T-helper 17 cell (primary cell): ENCODE measurements at places on chromosomes 7 and 10. TPM values are rescaled to one million over a fixed set of nuclear protein-coding genes. Genes with fewer than 3 reads are reported as not detected.

- no peak for DNase-seq
Observed at GRCh38 chr10:114070710-114071109, 27.0 kb downstream of the ADRB1 start.

GRCh38 chr10:23099816-23100215, 4.4 kb downstream of the MSRB2 start:
- no peak for DNase-seq

DNA sequence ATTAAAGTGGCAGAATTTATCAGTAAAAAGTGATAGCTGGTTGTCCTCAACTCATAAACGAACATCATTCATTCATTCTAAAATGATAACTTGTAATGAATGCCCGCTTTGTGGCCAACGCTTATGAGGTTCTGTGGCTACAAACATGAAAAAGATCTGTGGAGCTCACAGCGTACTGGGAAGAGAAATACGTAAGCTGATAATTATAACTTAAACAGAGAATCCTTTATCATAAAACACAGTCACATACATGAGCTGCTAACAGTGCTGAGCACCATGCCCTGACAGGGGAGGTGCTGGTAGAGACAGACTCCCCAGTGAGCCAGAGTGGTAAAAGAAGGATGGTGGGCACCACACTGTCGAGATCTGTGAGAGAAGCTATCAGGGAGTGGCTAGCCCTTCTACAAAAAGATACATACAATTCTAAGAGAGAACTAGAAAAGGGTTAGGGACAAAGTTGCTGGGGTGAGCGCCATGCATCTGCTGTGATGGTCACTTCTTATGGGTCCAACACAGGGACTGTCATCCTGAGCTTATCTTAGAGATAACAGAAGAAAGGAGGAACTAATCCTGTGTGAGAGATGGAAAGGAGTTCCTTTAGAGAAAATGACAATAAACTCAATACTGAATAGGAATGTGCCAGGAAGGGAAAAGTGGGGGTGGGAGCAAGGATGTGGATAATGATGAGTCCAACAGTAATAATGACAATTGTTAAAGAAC, 106.7 kb downstream of the USP6NL start:
- no peak for DNase-seq

- no peak for DNase-seq
Observed at GRCh38 chr10:102752934-102753664, 9.4 kb downstream of the WBP1L start.

DNA sequence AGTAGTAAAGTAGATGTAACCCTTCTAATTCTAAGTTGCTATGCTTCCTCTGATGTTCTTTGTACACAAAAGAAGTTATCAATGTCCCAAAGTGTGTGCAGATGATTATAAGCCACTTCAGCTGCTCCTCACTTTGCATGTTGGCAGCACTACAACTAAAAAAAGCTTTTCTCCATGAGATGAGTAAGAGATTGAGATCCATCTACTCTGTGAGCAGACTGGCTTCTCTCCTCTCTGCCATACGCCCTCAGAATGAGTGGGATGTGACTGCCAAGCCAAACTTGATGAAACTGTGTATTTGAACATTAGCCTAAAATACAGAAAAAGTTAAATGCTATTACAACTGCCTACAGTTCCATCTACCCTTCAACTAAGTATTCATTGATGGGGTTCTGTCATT, 102.9 kb upstream of the ETV1 start:
- DNase-seq = no peak

GRCh38 chr7:21113609-21114415, 314.1 kb upstream of the SP4 start:
- DNase-seq = no peak

DNA sequence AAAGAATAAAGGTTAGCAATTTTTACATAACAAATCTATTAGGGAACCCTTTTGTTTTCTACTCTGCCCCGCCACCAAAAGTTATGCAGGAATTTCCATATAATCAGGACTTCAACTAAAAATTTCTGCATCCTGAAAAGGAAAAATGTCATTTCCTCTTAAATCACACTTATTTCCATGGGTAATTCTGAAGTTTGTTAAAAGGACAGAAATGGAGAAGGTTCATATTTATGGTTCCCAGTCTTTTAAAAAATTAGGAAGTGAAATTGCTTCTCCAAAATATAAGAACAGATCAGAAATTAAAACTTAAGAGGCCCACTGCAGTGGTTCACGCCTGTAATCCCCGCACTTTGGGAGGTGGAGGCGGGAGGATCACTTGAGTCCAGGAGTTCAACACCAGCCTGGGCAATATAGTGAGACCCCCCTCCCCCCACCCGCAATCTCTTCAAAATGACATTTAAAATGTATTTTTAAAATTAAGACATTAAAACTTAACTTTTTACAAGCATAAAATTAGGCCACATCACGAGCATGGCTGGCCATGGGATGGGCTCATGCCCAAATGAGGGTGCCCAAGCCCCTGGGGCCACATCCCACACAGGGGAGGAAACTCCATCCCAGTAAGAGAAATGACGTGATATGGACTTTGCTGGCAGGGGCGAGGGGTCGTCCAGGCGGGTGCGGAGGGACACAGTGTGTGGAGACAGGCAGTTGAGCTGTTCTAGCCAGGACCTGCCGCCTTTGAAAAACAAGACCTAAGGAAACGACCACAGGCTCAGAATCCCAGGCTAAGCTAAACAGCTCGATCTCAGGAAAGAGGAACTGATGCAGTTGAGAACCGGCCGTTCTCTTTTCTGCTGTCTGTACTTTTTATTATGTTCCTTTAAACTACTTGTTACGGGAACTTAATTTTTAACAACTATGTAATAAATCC, 51.3 kb upstream of the NFE2L3 start:
- no peak for DNase-seq

- no peak for DNase-seq
Observed at GRCh38 chr7:110358028-110358427, 732.9 kb upstream of the LRRN3 start.

- no peak for DNase-seq
Observed at GRCh38 chr7:113921363-113921762, 2.6 kb upstream of the PPP1R3A start.

GRCh38 chr7:19113855-19114550, 3.4 kb downstream of the TWIST1 start:
- DNase-seq = no peak

DNA sequence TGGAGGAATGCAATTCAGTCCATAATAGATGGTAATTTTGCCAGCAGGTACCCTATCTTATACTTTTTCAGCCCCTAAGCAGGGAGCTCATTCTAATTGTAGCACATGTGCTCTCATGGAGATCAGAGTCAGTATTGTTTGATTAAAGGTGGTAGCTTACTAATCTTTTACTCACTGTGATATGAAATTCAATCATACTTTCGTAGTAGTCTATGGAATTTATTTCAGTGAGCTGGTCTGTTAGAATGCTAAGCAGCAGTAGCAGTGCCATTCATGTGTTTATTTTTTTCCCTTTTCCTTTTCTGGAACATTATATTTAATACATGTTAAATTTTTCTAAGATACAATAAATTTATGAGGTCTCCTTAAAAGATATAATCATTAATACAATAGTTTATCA, 109.0 kb downstream of the ST7 start:
- no peak for DNase-seq

GRCh38 chr10:50248062-50248461, 3.3 kb downstream of the ASAH2 start:
- DNase-seq = no peak

DNA sequence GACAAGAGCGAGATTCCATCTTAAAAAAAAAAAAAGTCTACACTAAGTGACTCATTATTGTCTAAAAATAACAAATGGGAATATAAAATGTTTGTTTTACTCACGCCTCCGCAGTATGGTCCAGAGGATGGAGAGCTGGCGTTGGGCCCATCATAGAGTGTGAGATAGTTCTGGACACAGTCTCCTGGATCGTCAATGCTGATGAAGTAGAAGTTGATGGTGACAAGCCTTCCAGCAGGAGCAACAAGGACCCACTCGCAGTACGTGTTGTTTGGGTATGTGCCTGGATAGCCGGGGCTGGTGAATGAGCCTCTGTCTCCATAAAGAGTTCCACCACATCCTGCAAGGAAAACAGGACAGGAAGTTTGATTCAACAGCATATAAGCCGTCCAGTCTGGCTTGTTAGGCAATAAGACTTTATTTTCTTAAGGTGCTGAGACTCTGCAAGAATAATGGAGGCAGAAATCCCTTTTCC, 11.5 kb upstream of the RSU1 start:
- DNase-seq = no peak

DNA sequence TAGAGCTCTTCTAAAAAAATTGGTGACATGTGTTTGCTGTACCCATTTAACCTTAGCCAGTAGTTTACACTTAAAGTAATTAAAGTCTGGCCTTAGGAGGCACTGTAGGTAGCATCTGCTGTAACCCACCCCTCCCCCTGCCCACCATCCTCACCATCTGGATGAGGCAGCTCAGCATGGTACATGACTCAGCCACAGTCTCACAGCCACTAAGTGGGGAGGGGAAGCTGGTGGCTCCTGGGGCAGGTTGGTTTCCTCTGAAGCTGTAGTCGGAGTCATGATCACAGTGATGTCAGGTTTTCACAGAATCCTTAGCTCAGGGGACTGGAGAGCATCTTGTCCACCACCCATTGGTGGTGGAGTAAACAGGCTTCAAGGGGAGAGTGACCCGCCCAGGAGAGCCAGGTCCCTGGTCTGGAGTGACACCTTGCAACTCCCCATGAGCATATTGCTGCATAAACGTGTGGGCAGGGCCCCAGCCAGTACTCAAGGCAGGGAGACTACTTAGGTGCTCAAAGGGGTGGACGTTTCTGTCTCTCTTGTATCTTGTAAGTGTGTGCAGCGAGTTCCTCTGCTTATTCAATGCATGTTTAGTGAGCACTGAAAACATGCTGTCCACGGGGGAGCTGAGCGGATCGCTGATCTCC, 125.9 kb downstream of the GRK5 start:
- no peak for DNase-seq

DNA sequence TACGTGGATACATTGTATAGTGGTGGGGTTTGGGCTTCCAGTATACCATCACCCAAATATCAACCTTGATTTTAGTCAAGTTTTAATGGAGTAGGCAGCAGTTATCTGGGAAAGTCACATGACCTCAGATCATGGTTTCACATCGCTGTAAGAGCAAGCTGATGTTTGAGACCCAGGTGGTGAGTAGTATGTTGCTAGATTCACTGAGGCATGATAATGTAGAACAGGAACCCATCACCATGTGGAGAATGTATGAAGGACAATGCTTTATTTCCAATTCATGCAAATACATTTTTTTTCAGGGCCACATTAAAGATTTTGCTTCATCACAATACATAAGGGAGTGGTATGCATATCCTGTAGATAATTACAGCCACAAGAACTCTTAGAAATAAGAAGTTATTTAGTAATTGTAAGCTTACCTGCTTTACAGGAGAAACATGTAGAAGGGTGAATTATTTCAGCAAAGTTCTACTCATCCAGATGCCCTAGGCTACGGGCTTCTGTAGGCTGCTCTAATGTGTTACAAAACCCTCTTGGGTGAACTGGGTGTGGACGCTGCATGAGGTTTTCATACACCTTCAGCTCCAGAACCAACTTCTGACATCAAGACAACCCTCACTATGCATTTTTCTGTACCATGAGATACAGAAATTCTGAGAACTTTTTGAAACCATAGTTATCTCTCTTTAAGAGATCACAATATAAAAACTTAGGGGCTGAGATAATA, 27.6 kb upstream of the LAMB4 start:
- no peak for DNase-seq

The LIPM gene
- not detected for total RNA-seq

The GCK gene
- total RNA-seq = 0.45 TPM

The SLC13A4 gene
- not detected for total RNA-seq

The GPR85 gene
- not detected for total RNA-seq
